A549 (cell line): ENCODE measurements at places on chromosomes 4 and X. TPM values are rescaled to one million over a fixed set of nuclear protein-coding genes. Genes with fewer than 3 reads are reported as not detected.

Gene FGFBP2
- polyA plus RNA-seq, result not detected in 3 replicates

Gene STARD8
- polyA plus RNA-seq, result 1.2 to 1.7 TPM (median 1.5 TPM) in 3 replicates

Gene VCX3B
- not detected in 3 replicates for polyA plus RNA-seq

Gene C4orf46
- 10.7 to 11.2 TPM (median 10.9 TPM) in 3 replicates for polyA plus RNA-seq

Gene NXF2B
- polyA plus RNA-seq, result not detected in 3 replicates
